NCI-H1092 (cell line): ENCODE measurements at places on chromosomes 11 and 22.
A peak's percentile ranks its signal among the peaks of the same experiment; 100 is the strongest.

DNA sequence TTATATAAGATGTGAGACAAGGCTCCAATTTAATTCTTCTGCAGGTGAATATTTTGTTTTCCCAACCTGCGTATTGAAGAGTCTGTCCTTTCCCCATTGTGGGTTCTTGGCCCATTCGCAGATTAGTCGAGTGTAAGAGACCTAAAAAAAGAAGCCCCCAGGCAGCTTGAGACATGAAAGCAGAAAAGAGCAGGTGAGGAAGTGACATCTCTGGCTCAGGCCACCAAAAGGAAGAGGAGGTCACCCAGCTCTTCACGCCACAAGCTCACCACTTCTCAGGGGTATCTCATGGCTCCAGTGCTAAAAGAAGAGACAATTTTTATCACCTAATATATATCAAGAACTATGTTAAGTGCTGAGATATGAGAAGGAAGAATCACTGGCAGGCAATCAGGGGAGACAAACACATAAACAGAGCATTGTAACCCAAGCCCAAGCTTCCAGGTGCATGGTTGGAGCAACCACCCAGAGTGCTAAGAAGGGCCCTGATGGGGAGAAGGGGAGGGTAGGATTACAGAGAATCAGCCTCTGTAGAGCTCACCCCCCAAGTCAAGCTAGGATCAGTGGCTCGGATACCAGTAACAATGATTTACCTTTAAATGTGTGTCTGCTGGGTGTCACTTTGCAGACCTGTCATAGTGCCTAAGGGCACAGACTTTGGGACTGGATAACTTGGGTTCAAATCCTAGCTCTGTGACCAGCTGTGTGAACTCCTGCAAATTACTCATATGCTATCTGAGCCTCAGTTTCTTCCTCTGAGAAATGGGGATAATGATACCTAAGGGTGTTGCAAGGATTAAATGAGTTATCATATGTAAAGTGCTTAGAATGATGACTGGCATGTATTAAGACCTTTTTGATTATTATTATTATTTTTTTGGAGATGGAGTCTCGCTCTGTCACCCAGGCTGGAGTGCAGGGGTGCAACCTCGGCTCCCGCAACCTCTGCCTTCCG, 39.2 kb downstream of the MCHR1 start:
- DNase-seq = no peak

- DNase-seq = no peak
Observed at GRCh38 chr11:57566005-57566904, 1.2 kb downstream of the UBE2L6 start.

DNA sequence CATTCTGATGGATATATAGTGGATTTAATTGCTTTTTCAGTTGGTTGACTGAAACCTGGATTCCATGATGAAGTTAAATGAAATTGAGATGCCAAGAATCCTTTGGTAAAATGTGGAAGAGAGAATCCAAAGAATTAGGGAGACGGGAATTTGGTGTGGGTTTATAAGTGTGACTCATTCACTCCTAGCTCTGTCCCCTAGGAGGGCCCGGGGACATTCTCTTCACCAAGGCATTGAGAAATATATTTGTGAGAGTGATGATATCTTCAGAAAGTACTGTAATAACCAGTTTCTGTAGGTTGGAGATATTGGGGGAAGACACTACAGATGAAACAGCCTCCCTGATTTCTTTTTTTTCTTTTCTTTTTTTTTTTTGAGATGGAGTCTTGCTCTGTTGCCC, 13.6 kb upstream of the PHOX2A start:
- DNase-seq = no peak

DNA sequence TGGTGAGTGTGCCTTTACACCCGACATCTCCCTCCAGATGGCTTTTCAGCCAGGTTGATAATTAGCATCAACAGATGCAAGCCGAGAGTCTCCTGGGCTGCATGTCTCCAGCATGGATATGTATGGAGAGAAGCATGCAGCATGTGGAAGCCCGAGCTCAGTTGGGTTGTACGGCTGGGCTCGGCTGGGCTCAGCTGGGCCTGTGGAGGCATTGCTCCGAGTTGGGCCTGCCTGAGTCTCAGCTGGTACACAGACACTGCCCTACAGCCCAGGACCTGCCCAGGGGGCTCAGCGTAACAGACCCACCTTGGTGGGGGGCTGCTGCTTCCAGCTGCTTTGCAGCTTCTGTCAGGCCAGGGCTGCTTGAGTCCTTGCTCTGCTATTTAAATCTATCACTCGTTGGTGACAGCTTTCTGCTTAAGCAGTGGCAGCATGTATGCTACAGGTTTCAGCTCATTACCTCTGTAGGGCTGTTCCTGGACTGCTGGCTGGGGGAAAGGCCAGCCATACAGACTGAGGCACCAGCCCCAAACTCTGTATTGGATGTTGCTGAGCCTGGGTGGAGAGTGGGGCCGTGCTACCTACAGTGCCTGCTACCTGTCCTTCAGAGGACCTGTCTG, 115.5 kb downstream of the TEAD1 start:
- DNase-seq = no peak

GRCh38 chr22:36833073-36833472, 16.2 kb upstream of the PVALB start:
- DNase-seq = no peak

- DNase-seq = no peak
Observed at GRCh38 chr11:60211206-60211605, 28.3 kb upstream of the MS4A6A start.

DNA sequence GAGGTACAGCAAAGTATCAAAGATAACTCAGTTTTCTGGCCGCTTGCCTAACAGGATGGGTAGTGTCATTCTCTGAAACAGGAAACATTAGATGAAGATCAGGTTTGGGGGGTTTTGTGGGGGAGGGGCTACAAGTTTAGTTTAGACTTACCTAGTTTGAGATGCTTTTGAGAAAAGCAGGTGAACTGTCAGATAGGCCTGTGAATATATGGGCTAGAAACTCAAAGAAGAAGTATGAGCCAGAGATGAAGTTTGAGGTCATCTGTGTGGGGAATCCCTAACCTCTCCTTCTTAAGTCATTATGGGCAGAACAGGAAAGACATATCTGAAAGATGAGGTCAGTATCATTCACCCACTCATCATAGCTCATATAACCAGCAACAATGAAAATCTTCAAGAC, 11.9 kb downstream of the HOATZ start:
- DNase-seq = no peak

GRCh38 chr11:74325649-74326645, 14.5 kb upstream of the P4HA3 start:
- DNase-seq = peak; percentile 86

DNA sequence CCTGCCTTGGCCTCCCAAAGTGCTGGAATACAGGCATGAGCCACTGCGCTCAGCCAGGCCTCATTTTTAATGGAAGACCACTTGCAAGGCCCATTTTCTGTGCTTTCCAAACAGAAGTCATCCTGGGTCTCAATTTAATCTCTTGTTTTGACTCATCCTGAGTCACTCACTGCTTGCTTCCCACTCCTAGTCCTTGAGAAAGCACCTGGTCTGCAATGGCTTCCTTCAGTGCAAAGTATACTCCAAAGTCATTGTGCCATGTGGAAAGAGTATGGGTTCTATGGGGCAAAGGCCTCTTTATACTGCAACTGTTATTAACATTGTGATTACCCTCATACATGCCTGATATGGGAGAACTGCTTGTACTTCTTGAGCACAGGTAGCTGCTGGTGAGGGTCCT, 18.3 kb upstream of the SLC5A1 start:
- DNase-seq = no peak

- DNase-seq = no peak
Observed at GRCh38 chr11:115166820-115167219, 337.4 kb downstream of the CADM1 start.
